ENCODE measurements at places on chromosomes 12 and 14. TPM values are rescaled to one million over a fixed set of nuclear protein-coding genes. Genes with fewer than 3 reads are reported as not detected.

- peak; percentile 34 for DNase-seq
Measured at GRCh38 chr12:109385339-109386058, 37.8 kb downstream of the MYO1H start.

GRCh38 chr14:99875421-99875820 lies 82.2 kb downstream of the EML1 start:
- DNase-seq = no peak

DNA sequence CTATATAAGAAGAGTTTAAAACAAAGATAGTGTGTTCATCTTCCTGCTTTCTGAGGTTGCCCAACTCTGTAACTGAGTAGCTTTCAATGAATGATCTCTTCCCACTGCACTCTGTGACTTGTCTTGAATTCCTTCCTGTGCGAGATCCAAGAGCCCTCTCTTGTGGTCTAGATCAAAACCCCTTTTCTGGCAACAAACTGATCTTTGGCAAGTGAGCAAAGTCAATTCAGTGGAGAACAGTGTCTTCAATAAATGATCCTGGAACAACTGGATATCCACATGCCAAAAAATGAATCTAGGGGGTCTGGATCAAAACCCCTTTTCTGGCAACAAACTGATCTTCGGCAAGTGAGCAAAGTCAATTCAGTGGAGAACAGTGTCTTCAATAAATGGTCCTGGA lies 8.5 kb downstream of the CFAP54 start:
- no peak for DNase-seq

C12orf60 gene
- 2.1 TPM for total RNA-seq

AQP6 gene
- total RNA-seq = not detected

DNA sequence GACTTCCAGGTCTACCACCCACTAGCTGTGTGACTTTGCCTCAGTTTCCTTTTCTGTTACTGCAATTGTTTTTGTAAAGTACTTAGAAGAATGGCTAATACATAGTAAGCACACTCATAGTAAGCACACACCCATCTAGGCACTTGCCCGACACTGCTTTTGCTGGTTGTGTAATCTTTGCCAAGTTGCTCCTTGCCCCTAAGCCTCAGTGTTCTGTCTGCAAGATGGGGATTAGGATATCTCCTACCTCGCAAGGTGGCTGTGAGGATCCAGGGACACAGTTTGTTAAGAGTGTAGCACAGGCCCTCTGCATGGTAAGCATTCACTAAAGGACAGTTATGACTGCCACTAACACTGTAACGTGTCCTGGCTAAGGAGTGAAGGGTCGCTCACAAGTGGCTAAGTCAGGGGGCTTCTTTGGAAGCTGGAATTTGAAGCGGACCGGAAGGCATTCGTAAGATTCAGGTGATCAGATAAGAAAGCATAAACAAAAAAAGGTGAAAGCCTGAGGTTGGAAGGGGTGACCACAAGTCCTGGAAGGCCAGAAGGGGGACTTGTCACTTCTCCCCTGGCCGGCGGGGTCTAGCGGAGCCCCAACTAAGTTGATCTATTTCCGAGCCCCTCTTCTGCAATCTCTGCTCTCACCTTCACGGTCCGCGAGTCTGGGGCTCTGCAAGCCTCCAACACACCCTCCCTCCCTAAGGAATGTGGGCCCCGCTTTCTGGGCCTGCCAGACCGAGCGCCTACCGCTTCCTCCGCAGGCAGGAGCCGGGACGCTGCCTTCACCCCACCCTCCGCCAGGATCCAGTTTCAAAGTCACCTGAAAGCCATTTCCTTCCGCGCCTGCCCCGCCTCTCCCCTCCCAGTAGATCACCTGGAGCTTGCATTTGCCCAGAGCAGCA lies 1.5 kb upstream of the PLEKHG3 start:
- DNase-seq = no peak

CAPZA3 gene
- not detected for total RNA-seq
